Central memory CD4-positive, alpha-beta T cell (primary cell): ENCODE measurements at places on chromosomes 16 and 17.

DNA sequence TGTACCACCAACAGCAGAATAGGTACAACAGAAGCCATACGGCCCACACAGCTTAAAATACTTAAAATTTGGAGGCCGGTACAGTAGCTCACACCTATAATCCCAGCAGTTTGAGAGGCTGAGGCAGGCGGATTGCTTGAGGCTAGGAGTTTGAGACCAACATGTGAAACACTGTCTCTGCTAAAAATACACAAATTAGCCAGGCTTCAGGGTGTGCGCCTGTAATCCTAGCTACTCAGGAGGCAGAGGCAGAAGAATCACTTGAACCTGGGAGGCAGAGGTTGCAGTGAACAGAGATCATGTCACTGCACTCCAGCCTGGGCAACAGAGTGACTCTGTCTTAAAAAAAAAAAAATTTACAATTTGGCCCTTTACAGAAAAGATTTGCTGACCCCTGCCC lies 17.0 kb downstream of the GFOD2 start:
- DNase-seq, result no peak

DNA sequence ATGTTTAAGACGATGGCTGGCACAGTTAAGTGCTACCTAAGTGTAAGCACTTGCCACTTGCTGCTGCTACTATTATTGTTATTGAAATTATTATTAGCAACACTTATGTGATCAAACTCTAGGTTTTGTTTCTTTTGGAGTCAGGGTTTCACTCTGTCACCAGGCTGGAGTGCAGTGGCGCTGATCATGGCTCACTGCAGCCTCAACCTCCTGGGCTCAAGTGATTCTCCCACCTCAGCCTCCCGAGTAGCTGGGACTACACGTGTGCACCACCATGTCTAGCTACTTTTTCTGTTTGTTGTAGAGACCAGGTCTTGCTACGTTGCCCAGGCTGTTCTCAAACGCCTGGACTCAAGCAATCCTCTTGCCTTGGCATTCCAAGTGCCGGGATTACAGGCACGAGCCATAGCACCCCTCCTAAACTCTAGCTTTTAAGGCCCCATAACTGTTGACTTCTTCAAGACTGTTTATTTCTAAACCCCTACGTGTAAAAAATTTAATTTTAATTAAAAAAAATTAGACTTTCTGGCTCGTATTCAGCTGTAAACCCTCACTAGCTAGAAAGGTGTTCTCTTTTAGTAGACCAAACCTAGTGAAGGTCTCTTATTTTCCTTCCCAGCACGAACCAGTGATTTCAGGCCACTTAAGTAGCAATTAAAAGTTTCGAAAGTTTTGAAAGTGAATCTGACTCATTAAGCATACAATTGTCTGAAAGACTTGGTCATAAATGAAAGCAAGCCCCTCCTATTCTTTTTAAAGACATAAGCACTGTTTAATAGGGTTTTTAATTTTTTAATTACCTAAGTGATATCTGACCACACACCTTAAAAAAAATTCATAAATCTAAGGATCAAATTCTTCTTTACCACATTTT lies 11.7 kb upstream of the SCNN1B start:
- DNase-seq, result no peak

DNA sequence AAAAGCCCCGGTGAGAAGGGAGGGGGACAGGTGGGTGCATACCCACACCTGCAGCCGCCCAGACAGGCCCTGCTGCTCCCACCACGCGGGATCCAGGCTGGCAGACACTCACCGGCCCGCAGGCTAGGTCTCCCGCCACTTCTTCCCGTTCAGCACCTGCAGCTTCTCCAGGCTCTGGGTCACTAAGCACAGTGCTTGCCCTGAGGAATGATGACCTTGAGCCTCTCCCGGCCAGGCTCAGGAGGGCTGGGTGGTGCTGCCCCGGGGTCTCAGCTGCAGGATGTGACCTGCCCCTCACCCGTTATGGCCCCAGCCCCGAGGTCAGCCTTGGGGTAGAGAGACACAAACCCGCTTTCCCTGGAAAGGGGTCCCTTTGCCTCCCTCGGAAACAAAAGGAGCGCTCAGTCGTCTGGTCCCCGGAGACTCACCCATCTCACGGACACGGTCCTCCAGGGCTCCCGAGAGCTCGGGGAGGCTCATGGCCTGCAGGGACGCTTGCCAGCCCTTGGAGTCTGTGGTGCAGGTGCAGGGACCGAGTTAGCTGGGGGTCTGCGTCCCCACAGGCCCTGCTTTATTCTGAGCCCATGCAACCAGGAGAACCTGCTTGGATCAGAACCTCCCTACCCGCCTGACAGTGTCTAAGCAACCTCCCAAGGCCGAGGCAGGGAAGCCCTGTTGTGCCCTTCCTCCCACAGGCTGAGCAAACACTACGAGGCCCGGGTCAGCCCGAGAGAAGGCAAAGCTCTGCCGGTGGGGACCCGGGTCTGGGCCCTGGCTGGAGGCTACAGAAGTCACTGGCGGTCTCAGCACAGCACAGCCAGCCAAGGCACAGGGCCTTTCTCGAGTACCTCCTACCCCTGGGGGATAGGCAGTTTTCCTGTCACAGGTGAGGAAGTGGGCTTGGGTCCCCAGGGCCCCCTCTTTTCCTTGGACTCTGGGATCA lies 3.8 kb downstream of the NUDT16L1 start:
- no peak for DNase-seq

DNA sequence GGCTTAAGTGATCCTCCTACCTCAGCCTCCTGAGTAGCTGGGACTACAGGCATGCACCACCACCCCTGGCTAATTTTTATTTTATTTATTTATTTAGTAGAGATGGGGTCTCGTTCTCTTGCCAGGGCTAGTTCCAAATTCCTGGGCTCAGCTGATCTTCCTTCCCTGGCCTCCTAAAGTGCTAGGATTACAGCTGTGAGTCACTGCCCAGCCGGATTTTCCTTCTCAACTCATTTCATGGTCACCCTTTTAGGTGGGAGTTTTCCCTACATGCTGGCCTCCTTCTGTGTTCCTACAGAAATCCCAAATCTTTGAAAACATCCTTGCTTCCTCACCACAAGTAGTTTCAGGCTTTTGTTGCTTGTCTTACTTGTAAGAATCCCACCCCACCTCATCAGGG lies 102.1 kb upstream of the SIAH1 start:
- DNase-seq, result no peak

GRCh38 chr16:74617206-74617788 lies 10.4 kb upstream of the GLG1 start:
- DNase-seq, result no peak

DNA sequence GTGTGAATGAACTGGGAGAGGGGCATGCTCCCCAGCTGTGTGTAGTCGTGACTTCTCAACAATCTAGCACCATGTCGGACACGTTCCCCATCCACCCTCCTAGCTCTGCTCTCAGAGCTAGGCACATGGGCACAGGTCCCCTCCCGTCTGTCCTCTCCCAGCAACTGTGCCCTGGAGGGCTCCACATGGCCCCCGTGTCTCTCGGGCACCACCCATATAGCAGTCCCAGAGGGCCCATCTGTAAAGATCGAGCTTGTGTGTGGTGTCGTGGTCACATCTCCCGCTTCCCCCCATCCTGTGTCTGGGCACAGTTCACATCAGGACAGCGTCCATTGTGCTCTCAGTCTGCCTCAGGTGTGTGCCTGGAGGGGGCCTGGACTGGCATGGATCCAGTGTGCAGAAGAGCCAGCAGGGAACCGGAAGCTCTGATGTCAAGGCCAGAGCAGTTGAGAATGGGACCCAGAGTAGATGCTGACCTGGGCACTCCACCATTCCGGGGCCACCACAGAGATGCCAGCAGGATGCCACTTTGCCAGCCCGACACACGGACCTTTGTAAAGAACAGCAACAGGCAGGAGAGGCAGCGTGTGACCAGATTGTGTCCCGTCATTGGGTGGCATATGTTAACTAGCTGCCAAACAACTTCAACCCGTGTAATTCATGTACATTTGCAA lies 55.7 kb downstream of the MARF1 start:
- no peak for DNase-seq

DNA sequence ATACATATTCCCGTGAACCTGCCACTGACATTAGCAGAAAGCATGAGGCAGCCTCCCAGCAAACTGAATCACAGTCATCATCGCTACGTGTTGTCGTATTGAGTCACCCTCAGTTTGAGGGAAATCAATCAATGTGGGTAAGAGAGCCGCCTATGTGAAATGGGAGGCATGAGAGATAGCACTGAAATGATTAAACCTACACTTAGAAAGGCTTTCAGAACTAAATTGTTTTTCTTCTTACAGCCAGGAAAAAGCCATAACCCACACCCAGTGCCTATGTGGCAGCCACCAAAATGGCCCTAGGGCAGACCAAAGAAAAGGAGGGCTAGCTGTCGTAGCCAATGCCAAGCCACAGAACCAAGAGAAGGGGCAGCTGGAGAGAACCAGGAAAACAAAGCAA lies 90.5 kb downstream of the ADAMTS18 start:
- no peak for DNase-seq

DNA sequence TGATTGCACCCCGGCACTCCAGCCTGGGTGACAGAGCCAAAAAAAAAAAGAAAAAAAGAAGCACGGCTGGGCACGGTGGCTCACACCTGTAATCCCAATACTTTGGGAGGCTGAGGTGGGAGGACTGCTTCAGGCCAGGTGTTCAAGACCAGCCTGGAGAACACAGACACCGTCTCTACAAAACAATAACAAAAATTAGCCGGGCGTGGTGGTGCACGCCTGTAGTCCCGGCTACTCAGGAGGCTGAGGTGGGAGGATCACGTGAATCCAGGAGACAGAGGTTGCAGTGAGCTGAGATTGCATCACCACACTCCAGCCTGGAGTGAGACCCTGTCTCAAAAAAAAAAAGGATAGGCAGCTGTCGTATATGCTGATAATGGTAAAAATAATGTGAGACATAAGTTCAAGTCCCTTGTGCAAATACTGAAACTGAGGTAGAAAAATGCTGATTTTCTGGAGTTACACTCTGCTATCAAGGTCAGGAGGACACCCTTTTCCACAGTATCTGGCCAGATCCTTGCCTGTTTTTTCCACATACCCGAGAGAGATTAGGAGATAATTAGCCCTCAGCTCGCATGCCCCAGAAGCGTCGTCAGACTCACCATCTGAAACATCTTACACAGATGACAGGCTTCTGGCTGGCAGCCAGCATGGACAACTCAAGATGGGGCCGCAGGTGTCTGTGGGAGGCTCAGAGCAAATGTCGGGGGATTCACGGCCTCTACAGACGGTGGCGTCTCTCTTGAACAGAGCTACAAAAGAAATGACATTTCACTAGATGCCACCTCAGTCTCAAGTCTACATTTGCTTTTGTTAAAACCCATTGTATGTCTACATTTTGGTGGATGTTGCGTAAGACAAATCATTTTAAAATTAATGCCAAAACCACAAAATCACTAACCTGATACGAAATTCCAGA lies 36.8 kb downstream of the WDR45B start:
- DNase-seq, result no peak

- no peak for DNase-seq
These were observed 38.6 kb upstream of the CACNG4 start for GRCh38 chr17:66925811-66926500.

DNA sequence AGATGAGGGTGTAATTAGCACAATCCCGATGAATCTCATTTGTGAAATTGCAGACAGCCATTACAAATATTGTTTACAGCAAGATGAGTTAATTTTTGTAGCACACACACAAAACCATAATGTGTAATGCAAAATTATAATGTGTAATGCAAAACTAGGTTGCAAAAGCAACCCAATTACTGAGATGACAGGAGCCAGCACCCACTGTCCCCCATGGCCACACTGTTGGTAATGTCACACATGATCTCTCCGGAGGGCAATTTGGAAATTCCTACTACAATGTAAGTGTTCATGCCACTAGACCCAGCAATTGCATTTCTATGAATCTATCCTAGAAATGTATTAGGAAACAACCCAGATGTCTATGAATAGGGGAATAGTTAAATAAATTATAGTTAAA lies 76.9 kb downstream of the MARF1 start:
- DNase-seq, result no peak

- DNase-seq, result no peak
These were observed 173.8 kb downstream of the DNAH9 start for GRCh38 chr17:11772031-11772430.

GRCh38 chr17:37532756-37533155 lies 43.1 kb downstream of the DUSP14 start:
- no peak for DNase-seq

- no peak for DNase-seq
These were observed 539.6 kb upstream of the HSBP1 start for GRCh38 chr16:83268169-83268568.

- DNase-seq, result no peak
These were observed 399.8 kb upstream of the SALL1 start for GRCh38 chr16:51550800-51551347.

DNA sequence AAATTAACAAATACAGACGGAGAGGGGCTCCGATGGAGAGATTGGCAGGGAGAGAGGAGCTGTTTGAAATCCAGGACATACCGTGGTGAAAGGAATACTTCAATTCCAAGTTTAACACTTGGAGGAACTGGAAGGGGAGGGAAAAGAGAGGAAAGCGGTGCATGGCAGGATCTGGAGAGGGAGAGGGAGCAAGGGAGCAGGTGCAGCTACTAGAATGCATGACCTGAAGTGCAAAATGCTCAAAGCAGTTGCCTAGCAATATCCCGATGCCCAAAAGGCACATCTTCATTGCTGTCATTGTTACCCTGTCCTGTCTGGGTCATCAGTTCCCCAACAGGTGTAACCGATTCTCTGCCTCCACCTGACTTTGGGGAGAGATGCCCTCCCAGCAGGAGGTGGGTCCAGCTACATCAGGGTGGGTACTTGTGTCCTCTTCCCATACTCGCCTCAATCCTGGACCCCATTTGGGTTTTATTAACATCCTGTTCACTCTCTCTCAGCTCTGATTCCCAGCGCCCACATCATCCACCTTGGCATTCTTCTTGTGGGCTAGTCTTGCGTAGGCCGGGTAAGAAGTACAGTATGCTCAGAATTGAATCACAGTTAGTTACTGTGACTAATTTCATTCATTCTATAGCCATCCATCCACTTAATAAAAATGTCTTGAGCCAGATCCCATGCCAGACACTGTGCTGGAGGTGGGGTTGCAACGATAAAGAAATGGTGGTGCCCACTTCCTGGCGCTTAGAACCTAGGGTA lies 37.4 kb upstream of the EMP2 start:
- no peak for DNase-seq

DNA sequence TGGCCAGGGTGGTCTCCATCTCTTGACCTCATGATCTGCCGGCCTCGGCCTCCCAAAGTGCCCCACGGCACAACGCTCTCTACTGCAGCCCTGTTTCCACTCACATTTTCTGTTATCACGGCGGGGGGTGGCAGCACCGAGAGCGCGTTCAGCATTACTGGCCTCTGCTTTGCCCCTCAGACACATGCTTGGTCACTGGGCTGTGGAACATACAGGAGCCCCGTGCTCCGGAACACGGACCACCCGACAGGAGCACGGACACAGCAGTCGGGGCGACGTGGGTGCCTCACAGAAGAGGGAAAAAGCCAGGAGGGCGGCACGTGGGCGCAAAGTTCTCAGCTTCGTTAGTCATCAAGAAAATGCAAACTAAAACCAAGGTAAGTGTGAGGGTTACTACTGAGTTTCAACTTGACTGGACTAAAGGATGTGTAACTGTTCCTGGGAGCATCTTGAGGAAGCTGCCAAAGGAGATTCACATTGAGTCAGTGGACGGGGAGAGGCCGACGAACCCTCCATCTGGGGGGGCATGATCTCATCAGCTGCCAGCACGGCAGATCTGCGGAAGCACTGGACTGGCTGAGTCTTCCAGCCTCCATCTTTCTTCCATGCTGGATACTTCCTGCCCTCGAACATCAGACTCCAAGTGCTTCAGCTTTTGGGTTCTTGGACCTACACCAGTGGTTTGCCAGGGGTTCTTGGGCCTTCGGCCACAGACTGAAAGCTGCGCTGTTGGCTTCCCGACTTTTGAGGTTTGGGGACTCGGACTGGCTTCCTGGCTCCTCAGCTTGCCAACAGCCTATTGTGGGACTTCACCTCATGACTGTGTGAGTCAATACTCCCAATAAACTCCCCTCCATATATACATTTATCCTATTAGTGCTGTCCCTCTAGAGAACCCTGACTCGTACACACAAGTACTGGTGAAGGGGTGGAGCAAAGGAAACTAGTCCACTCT lies 106.8 kb downstream of the ZNF778 start:
- DNase-seq, result no peak
